ENCODE measurements at places on chromosomes 12 and 14.

DNA sequence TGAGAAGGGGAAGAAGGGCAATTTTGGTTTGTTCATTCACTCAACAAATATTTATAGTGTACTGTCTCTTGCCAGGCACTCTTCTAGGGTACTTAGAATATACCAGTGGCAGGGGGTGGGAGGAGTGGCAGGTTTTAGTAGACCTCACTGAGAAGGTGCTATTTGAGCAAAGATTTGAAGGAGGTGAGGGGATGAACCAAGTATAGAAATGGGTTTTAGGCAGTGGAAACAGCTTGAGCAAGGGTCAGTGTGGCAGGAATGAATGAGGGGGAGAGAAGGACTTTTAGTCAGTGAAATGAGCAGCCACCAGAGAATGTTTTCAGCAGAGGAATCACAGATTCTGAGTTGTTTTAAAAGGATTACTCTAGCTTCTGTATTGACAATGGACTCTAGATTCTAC, 2.3 kb downstream of the PRIM1 start:
- no peaks in the 10 kb centered on the region for H3K27me3 ChIP-seq
- H3K27ac ChIP-seq = no peak overlapping the region
- no peaks in the 10 kb centered on the region for H3K36me3 ChIP-seq
- DNase-seq = no peak
- H3K4me3 ChIP-seq = no peak overlapping the region
- peaks cover 5% of the 10 kb centered on the region for H3K4me1 ChIP-seq

DNA sequence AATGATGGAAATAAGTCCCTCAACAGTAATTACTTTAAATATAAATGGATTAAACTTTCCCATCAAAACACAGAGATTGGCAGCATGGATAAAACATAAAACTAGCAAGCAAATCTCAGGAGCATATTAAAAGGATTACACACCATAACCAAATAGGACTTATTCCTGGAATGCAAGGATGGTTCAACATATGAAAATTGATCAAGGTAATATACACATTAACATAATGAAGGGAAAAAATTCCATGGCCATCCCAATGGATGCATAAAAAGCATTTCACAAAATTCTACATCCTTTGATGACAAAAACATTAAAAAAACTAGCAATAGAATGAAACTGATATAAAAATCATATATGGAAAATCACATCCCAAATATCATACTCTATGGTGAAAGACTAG, 13.6 kb downstream of the CACNA2D4 start:
- H3K4me1 ChIP-seq = no peaks in the 10 kb centered on the region
- no peak for DNase-seq
- no peak overlapping the region for H3K27ac ChIP-seq
- no peaks in the 10 kb centered on the region for H3K27me3 ChIP-seq

DNA sequence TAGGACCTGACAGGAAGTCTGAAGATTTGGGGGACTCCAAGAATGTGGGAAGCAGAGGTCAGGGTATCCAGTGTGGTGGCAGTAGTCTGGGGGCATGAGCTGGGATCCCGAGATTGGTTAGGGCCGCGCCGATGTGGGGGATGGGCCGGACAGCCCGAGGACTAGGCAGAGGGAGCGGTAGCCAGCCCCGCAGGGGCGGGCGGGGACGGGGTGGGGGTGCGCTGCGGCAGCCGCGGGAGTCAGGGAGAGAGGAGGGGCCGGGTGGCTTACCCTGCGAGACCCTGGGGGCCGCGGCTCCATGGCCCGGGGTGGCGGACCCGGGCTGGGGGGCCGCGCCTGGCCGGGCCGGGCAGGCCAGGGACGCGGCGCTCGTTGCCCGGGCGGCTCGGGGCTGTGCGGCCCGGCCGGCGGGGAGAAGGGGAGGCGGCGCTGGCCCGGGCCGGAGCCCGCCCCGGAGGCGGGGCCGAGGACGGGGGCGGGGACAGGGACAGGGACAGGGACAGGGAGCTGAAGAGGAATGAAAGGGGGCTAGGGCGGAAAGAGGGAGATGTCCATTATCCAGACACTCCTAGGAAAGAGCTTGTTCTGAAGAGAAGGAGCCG, 5.6 kb downstream of the ZNF385A start:
- H3K4me1 ChIP-seq = peaks cover 23% of the 10 kb centered on the region
- DNase-seq = no peak
- H3K27me3 ChIP-seq = no peaks in the 10 kb centered on the region
- H3K27ac ChIP-seq = peak overlapping the region; percentile 50

GRCh38 chr14:51996148-51996746, 6.9 kb downstream of the RTRAF start:
- H3K4me1 ChIP-seq = peaks cover 7% of the 10 kb centered on the region
- H3K27ac ChIP-seq = no peak overlapping the region
- H3K4me3 ChIP-seq = no peak overlapping the region
- no peaks in the 10 kb centered on the region for H3K27me3 ChIP-seq
- no peak for DNase-seq
- H3K36me3 ChIP-seq = peaks cover 4% of the 10 kb centered on the region

GRCh38 chr12:124429535-124429934, 134.6 kb downstream of the RFLNA start:
- no peaks in the 10 kb centered on the region for H3K27me3 ChIP-seq
- DNase-seq = no peak
- H3K27ac ChIP-seq = no peak overlapping the region
- peaks cover 25% of the 10 kb centered on the region for H3K4me1 ChIP-seq
- peaks cover 12% of the 10 kb centered on the region for H3K36me3 ChIP-seq
- H3K4me3 ChIP-seq = no peak overlapping the region

DNA sequence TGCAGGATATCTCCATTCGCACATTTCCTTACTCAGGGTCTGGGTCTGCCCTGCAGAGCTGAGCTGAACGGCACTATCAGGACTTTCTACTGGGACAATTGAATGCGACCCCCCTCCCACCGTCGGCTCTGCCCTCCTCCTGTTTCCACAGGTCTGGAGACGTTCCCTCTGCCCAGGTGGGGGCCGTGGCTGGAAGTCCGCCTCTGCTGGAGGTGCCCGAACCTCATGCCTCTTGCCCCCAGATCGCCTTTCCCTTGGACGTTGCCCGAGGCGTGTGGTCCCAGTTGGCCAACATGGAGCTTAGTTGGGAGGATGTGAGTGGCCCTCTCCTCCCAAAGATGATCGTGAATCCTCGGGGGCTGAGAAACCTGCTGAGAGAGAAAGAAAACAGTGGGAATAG, 21.2 kb upstream of the KLC1 start:
- no peak overlapping the region for H3K27ac ChIP-seq
- no peaks in the 10 kb centered on the region for H3K27me3 ChIP-seq
- no peaks in the 10 kb centered on the region for H3K36me3 ChIP-seq
- H3K4me1 ChIP-seq = peaks cover 9% of the 10 kb centered on the region

- no peak for DNase-seq
- H3K27me3 ChIP-seq = no peaks in the 10 kb centered on the region
- H3K4me1 ChIP-seq = no peaks in the 10 kb centered on the region
Observed at GRCh38 chr14:45868377-45868776, 615.4 kb upstream of the MIS18BP1 start.

Data from thoracic aorta (tissue), 2 donors.